Kidney epithelial cell (primary cell): ENCODE measurements at places on chromosomes 3 and 15.

DNA sequence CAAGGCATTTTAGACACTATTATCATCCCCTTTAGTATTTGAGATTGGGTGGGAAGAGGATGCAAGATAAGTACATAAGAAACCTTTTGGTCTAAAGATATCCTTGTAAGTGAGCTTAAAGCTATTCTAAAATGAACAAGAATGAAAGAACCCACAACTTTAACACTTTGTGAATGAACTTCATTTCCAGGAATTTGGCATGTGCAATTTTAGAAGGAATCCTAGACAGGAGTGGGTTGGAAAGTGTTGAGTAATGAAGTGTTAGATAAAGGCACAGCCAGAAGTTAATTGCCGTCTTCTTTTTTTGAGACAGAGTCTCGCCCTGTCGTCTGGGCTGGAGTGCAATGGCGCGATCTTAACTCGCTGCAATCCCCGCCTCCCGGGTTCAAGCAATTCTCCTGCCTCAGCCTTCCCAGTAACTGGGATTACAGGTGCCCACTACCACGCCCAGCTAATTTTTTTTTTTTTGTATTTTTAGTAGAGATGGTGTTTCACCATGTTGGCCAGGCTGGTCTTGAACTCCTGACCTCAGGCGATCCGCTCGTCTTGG is 13.2 kb upstream of the TEX9 start:
- DNase-seq, result no peak

GRCh38 chr3:60333710-60334109 is 917.5 kb downstream of the FHIT start:
- no peak for DNase-seq

- DNase-seq, result no peak
Observed at GRCh38 chr3:187628169-187628568, 42.0 kb downstream of the SST start.

GRCh38 chr3:166322391-166322790 is 485.2 kb upstream of the BCHE start:
- no peak for DNase-seq

GRCh38 chr3:67534594-67534993 is 119.8 kb downstream of the SUCLG2 start:
- no peak for DNase-seq

DNA sequence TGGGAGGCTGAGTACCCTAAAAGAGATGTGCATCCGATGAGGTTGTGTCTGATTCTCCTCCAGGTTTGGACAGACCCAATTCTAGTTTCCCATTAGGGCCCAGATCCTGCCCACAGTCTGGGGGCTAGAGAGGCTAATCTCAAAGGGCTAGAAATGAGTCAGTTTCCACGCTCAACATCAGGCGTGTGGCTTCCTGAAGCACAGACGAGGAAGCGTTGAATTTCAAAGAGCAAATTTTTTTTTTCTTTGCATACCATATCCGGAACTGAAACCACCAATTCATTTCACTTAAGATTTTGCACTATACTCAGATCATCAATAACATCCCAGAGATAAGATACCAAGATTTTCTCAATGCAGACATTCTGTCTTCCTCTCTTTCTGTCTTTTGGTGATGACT is 173.8 kb upstream of the BCL6 start:
- no peak for DNase-seq

DNA sequence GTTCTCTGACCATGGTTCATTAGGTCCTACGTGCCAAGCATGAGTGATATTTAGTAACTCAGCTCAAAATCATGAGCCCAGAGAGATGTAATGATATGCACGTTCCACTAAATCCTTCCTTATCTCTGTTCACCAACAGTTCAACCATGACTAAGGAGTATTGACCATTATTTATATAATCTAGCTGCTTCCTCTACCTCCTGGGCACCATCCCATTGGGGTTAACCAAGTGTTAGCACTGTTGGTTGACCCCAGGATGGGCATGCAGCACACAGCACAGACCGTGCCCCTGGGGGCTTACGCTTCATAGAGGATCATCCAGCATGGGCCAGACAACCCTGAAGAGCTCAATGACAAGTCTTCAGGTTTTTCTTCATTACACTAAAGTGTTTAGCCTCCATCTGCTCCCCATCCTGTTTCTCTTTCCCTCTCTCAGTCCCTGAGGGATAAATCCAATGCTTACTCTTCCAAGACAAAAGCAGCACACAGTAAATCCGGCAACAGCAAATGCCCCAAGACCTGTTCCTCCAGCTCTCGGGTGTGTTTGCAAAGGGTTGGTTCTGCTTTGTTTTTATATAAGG is 10.4 kb downstream of the FAM174B start:
- DNase-seq, result no peak

DNA sequence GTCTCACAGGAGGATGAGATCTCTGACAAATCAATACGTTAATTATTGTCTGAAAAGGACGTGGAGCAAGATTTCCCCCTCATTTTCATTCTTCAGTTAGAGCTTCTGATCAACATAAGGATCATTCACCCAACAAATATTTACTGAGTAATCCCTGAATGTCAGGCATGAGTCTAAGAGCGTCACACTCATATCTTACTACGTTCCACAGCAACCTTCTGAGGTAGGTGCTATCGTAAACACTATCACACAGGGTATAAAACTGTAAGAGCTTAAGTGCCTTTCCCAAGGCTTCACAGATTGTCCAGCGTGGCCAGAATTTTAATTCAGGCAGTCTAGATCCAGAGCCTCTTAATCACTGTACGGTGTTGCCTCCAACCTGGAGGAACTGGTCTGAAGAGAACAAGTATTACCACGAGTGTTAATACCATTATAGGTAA is 10.6 kb upstream of the TM4SF1 start:
- DNase-seq, result no peak

GRCh38 chr15:34850121-34850520 is 54.8 kb upstream of the ACTC1 start:
- no peak for DNase-seq

DNA sequence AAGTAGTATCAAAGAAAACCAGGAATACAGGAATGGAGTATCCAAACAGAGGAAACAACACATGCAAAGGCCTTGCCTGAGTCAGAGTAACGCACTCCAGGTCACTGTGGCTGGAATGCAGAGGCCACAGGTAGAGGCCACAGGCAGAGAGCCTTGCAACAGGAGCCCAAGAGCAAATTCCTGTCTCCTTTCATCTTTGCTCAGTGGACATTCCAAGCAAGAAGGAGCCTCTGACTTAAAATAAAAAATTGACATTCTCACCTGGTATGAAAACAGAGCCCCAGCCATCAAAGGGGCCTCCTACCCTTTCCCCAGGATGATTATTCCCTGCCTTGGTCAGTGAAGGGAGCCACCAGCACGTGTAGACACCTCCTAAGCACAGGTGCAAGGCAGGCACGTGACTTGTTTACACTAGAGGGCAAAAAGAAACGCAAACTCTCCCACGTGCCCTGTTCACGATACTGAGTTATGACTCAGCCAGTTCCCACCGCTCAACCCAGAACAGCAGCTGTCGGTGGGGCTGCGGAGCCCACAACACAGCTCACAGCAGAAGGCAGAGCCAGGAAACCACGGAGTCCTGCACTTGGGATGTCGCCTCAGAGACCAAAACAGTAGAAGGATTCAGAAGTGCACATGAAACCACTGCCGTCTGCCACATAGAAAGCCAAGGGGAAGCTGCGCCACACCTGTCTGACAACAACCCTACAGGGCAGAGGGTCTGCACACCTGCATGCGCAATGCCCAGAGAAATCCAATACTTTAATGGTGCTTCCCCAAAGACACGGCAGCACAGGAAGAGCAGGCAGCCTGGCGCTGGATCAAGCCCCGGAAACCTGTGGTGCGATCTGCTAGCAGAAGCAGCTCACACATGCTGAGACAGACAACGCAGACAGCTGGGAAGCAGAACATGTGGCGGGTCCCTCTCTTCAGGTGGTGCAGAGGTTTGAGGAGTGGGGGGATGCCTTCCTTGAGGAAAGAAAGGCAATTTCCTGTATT is 52.1 kb downstream of the ITGB5 start:
- DNase-seq, result peak; percentile 76

DNA sequence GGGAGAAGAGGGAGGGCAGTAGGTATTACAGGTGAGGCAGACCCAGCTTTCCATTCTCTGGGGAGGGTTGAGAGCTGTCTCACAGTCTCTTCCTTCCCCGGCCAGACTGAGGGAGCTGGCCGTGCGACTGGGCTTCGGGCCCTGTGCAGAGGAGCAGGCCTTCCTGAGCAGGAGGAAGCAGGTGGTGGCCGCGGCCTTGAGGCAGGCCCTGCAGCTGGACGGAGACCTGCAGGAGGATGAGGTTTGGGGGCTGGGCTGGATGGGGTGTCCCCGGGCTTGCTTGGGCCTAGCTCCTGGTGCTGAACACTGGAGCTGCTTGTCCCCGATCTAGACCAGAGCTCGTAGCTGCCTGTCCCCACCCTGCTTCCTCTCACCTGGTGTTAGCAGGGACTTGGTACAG is 4.9 kb downstream of the PLA2G4B start:
- DNase-seq, result no peak
